Activated CD4-positive, alpha-beta memory T cell treated with anti-CD3 and anti-CD28 coated beads, Interleukin-2, amount 10 ng/mL, durations not matched to agents 7 days and 5 days (primary cell): ENCODE measurements at places on chromosomes 16 and 17.

DNA sequence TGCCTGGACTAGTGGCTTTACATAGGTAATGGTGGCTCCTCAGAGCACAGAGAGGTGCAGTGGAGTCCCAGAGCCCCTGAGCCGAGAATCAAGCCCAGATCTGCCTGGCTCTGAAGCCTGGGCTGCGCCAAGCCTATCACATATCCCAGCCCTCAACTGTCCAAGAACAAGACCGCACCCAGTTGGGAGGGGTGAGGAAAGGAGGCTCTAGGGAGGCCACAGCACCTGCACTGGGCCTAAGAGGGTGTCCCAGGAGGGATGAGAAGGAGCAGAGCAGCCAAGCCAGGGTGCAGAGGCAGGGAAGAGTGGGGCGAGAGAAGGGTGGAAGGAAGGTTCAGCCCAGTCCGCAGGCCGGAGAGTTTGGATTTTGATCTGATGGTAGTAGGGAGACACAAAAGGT lies 941 bp upstream of the RNF112 start:
- no peak for DNase-seq

DNA sequence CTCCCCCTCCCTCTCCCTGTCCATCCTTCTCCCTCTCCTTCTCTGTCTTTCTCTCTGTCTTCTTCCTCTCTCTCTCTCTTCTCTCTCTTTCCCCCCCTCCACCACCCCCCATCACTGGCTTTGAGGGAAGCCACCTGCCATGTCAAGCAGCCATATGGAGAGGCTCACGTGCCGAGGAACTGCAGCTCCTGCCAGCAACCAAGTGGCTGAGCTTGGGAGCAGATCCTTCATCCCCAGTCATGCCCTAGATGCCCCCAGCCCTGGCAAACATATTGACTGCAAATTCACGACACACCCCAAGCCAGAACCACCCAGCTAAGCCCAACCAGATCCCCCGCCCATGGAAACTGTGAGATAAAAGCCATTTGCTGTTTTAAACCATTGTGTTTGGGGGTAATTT lies 40.9 kb upstream of the RBFOX3 start:
- no peak for DNase-seq

DNA sequence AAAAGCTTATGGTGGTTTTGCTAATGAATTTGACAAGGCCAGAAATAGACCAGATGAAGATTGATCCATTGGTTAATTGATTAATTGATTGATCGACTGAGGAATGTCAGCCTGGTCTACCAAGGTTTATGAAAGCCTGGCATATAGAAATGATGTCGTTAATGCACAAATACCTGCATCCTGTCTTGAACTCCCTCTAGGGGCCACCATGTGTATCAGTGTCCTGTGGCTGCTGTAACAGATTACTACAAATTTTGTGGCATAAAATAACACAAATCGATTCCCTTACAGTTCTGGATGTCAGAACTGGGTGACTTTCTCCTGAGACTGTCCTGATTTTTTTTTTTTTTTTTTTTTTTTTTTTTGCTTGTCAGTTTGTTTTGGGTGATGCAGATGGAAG lies 553.2 kb downstream of the MAF start:
- DNase-seq: peak; percentile 29

DNA sequence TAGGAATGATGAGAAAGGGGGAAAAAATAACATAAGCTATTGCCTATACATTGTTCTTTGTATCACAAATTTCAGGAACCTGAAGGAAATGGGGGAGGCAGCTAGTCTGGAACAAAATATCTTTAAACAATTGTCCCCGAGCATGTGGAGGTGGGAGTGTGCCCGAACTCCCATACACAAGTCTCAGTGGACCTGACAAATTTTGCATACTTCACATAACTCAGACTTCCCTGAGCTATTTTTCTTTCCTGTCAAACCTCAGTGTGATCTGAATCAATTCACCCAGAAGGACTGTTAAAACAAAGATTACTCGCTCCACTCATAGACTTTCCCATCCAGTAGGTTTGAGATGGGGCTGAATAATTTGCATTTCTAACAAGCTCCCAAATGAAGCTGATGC lies 1.6 kb upstream of the XPO6 start:
- DNase-seq: no peak

DNA sequence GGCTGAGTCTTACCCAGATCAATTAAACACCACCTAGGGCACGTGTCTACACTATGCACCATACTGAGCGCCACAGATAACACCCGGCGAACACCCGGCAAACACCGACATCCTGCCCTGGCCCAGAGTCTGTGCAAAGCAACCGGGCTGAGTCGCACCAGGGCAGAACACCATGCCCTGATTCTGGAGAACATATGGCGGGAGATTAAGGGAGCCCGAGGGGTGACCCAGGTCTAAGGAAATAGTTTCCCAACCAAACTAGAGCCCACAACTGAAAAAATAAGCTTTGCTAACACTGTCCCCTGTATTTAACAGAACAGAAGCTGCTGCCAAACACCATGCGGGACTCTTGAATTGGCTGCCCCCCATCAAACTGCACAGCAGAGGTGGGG lies 22.1 kb downstream of the MYO18A start:
- DNase-seq: no peak

DNA sequence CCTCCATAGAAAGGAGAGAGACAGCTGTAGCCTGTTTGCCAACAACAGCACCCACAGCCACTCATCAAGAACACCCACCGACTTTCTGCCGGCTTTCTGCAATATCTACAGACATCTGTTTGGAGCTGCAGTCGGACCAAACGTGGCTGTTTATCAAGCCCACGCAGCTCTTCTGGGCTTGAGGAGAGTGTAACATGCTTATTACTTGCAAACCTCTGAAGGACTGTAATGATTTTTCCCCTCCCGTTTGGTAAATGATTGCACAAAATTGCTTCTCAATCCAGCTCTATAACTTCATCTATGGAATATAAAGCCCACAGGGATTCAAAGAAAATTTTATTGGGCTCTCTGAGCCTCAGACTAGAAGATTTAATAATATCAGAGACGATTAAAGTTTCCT lies 100.5 kb downstream of the VAT1L start:
- no peak for DNase-seq

DNA sequence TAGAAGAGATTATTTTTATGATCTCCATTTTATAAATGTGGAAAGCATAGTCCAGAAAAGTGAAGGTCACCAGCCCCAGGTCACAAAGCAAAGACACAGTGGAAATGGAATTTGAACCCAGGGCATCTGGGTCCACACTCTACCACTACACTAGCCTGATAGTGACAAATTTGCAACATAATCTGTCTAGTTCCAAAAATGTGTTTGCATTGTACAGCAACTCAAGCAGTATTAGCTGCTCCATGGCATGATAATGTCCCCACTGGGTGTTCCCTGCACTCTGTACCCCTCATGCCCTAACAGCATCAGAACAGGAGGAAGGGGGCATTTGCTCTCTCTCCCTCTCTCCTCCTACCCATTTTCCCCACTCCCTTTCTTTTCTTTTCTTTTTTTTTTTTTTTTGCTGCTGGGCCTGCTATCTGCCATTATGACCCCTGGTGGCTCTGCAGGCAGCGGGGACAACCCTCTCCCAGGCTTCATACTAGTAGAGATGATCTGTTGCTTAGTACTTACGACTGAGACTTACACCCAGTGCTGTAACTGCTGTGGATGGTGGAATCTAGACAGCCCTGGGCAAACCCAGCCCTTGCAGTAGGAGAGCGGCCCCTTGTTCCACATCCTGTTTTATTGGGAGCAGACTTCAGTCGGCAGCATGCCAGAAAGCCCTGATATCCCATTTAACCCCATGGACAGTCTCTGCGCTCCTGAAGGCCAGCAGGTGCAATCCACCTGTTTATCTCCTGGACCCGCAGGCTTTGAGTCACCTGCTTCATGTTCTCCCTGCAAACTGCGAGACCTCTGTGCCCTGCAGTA lies 306.3 kb downstream of the SOX9 start:
- no peak for DNase-seq

DNA sequence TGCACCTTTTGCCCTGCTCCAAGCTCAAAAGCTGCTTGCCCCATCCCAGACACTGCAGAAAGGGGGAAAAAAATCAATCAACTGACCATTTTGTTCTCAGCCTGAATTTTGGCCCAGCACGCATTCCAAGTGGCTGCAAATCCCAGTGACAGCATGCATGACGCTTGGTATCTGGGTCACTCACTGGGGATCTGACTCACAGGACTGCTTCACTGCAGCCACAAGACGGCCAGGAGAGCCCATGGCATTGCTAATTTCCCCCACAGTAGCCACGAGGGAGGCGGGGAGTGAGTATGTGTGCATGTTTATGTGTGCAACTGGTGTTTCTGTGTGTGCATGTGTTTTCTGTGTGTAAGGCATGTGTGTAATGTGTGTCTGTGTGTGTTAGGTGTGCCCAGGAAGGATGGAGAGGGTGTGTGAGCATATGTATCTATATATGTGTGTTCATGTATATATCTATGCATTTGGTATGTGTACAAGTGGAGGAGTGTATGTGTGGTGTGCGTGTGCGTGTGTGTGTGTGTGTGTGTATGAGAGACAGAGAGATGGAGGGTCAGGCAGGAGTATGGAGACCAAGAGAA lies 33.8 kb downstream of the SDK2 start:
- DNase-seq: no peak

GRCh38 chr16:29810699-29811169 lies 1.3 kb upstream of the PRRT2 start:
- DNase-seq: no peak

DNA sequence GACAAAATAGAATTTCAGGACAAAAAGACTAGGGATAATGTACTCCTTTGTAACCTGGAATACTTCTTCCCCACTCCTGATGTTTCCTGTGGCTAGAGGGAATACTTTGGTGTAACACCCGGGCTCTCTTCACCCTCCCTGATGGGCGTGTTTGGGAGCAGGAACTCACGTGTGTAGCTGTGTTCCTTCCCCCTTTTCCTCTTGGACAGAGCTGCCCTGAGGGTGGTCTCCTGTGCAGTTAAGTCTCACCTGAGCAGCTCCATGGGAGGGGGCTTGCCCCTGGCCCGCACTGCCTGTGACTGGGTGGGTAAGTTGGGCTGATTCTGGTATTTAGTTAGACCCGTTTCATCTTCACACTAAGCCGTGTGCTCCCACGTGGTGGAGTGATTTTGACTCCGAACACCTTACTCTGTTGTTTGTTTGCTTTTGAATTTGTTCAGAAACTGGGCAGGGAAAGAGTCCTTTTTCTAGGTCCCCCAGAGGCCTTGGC lies 87.9 kb downstream of the OR1D5 start:
- DNase-seq: no peak

GRCh38 chr16:19883296-19883965 lies 1.2 kb downstream of the GPRC5B start:
- no peak for DNase-seq

GRCh38 chr17:48055531-48056245 lies 7.5 kb downstream of the NFE2L1 start:
- peak; percentile 41 for DNase-seq

GRCh38 chr16:70804734-70805169 lies 3.8 kb upstream of the VAC14 start:
- no peak for DNase-seq

GRCh38 chr16:1175566-1176279 lies 22.8 kb downstream of the CACNA1H start:
- no peak for DNase-seq

GRCh38 chr16:67279296-67280089 lies at the start of gene PLEKHG4:
Gene PLEKHG4 (plus strand): TSS chr16:67279532. CDS start chr16:67280045, 513 bp downstream.
- peak; percentile 87 for DNase-seq

- DNase-seq: no peak
Observed at GRCh38 chr16:86736502-86736901, 158.2 kb downstream of the FOXL1 start.

DNA sequence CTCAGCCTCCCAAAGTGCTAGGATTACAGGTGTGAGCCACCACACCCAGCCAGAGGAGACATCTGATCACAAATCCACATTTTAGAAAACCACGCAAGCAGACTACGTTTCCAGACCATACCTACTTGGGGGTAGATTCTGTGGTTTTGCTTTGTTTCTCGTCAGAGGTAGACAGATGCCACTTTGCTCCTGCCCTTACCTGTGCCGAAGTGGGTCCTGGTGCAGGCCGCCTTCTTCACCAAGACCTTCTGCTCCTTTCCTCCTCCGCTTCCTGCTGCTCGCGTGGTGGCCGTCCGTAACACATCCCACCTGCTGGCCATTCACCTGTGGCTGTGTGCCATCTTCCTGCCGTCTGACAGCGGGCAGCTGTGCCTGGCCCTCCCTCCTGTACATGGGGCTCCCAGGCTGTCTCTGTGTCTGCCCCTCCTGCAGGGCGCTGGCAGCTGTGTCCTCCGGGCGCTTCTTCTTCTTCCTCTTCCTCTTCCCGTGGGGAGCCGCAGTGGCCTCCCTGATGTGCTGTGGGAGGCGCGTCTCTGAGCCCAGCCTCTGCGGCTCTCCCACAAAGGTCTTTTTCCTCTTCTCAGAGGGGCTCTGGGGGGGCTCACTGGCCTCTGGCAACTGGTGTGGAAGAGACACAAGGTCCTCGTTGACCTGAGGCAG lies 21.2 kb upstream of the CYTH1 start:
- no peak for DNase-seq

- no peak for DNase-seq
Observed at GRCh38 chr17:12231355-12231682, 210.6 kb downstream of the MAP2K4 start.

GRCh38 chr17:3915995-3916696 lies at the start of gene P2RX1:
Gene P2RX1 (minus strand): TSS chr17:3916465. CDS start chr17:3916225, 240 bp downstream.
- peak; percentile 60 for DNase-seq

- DNase-seq: no peak
Observed at GRCh38 chr16:66131895-66132294, 234.6 kb upstream of the CDH5 start.

GRCh38 chr17:82752371-82753200 lies 721 bp downstream of the TBCD start:
- DNase-seq: no peak

DNA sequence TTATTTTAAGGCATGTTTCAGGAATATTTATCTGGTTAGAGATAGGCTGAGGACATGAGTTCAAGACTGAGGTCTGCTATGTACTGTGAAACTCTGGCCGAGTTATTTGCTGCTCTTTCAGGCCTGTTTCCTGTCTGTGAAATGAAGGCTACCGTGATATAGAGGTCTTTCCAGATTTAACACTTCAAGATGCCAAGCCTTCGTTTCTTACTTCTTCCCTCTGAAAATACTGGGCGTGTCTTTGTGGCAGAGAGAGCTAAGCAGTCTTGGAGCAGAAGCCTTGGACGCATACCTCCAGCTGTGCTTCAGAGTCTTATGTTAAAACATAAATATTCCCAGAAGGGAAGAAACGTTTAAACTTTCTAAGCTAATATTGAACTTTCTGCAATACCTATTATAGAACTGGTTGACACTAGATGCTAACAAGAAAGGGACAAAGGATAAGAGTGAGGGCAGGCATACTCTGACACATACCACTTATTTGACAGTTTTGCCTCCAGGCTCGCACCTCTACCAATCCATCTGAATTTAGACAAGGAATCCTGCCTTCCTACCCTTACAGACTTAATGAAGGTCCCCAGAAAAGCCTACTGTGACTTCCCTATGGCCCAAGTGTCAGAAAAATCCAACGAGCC lies 17.5 kb downstream of the WIPI1 start:
- DNase-seq: no peak

- DNase-seq: peak; percentile 72
Observed at GRCh38 chr17:78748048-78748729, 33.9 kb downstream of the CYTH1 start.

- DNase-seq: no peak
Observed at GRCh38 chr17:36944553-36944952, 4.2 kb upstream of the AATF start.

- no peak for DNase-seq
Observed at GRCh38 chr16:57889111-57889510, 81.8 kb downstream of the CNGB1 start.
